Stimulated activated CD8-positive, alpha-beta memory T cell treated with anti-CD3 and anti-CD28 coated beads, Interleukin-4, amount 100 ng/mL, for 4 hours (primary cell): ENCODE measurements at places on chromosomes 6 and 20.

DNA sequence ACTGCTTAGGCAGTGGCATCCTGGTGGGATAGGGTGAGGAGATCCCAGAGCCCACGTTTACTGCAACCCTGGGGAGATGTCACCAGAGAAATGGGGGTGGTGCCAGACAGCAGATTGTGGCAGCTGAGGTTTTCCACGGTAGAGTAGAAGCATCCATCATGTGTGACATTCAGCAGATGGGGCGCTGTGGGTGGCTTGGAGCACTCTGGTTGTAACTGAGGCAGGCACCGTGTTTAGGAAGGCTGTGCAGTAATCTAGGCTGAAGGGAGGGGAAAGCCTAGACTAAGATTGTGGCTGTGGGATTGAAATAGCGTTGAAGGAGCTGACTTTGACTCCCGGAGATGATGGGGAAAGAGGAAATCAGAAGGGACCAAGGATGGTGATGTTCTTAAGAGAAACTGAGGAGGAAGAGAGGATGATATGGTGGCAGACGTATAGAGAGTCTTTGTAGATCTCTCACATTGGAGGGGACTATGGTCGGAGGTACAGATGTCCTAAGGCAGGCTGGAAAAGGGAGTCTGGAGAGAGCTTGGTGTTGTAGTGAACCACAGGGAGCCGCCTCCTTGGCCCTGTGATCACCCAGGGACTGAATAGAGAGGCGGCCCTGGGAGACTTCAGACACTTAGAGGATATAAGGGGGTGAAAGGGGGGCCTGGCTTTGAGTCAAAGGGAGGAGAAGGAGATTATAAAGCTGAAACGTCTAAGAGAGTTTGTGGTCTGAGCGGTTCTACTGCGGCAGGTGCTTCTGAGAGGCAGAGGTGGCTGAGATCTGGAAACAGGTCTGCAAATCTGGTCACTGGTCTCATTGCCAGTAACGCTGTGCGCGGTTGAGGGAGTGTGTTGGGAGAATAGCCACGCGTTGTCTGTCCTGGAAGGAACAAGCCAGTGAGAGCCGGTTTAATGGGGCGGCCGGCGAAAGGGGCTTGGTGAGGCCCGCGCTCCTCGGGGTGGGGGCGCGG is 792 bp upstream of the MICA start:
- no peak for DNase-seq

- no peak for DNase-seq
Observed at GRCh38 chr6:161921602-161922395, 647.9 kb upstream of the AGPAT4 start.

DNA sequence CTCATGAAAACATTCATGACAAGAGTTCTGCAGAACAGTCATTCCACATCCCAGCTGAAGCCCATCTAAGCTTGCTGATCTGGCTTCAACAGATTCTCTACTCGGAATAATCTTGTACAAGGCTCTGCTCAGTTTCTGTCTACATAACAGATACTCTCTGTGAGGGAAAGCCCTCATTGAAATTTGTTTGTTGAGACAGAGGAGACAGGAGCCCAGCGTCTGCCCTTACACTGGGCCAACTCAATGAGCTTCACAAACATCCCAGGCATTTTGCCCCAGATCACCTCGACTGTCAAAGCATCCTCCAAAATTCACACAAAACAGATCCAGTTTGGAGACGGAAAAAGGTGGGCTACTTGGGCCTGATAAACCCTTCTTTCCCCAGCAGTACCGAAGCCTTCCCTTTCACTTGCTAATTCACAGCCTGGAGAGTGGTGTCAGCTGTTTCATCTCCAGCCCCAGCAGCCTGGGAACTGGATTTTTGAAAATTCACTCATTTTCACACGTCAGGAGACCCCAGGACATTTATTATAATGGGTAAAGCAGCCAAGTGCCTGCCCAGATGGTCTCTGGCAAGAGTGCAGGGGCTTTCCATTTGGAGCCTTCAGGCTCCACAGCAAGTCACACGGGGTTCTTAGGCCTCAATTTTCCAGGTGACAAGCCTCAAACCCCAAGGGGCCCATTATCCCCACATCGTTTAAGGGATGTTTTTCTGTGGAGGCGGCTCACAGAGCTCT is 7.3 kb downstream of the CCDC167 start:
- DNase-seq = no peak

DNA sequence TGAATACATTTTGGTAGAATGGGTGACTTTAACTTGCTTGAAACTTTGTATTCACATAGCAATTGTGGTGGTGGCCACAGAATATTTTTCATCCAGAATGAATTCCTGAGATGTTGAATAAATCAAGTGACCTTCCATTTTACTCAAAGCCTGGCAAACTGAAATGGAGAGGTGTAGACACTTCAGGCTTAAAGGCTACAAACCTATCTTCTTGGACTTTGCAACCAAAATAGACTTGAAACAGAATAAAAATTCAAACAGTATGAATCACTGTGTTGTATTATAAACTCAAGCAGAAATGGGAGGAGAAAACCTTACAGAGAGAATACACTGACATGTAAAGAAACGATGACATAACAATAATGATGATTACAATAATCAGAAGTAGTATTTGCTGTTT is 371.6 kb downstream of the BCKDHB start:
- no peak for DNase-seq

GRCh38 chr6:143180826-143181225 is 120.1 kb downstream of the AIG1 start:
- no peak for DNase-seq

GRCh38 chr20:53964067-53964466 is 106.3 kb downstream of the BCAS1 start:
- no peak for DNase-seq

DNA sequence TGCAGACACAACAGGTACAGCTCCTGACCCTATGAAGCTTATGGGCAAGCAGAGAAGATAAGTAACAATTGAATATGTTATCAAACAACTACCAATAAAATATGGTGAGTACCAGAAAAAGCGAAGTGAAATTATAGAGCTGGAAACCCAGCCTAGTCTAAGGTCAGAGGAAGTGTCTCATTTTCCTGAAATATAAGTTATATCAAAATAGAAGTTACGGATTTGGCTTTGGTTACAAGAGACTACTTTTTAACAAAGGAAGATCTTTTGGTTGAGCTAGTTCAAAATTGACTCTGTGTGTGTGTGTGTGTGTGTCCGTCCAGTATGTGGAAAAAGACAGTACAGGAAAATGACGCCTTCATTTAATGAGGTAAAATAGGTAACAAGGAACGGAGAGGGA is 8.9 kb downstream of the STX11 start:
- DNase-seq = no peak

DNA sequence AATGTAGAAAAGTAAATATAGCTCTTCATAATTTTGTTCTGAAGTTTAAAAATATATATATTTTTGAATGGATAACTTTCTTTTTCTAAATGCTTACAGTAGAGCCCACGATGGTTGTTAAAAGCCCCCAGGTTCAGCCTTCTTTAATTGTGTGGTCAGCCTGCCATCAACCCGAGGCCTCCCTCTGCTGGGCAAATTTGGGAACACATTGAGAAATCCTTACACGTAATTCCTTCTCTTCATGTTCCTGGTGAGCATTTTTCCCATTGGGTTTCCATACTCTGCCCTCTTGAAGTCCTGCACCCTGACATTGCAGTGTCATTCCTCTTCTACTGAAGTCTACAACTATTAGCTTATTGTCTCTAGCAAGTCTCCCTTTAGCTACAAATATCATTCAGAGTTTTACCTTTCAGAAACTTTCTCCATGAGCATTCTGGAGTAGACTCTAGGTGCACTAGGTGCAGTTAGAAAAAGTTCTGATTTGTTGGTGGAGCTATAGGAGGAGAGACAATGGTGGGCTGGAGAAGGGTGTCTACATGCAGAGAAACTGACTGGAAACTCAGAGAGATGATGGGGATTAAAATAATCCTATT is 40.6 kb downstream of the TRIM38 start:
- no peak for DNase-seq

- no peak for DNase-seq
Observed at GRCh38 chr6:92930171-92930570, 489.2 kb downstream of the EPHA7 start.

DNA sequence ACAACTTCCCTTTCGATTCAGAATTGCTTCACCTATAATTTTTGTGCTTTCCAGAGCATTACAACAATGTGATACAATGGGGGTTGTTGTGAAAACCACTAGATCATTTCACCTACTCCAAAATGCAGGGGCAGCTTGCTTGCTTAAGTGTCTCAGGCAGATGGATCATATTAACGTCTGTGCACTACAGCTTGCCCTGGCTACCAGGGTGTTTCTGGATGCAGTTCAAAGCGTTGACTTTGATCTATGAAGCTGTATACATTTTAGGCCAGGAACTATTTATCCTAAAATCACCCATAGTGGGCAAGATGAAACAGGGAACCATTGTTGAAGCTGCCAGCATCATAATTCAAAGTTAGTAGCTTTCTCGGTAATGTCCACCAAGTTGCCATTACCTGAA is 339.5 kb upstream of the HSF2 start:
- no peak for DNase-seq

DNA sequence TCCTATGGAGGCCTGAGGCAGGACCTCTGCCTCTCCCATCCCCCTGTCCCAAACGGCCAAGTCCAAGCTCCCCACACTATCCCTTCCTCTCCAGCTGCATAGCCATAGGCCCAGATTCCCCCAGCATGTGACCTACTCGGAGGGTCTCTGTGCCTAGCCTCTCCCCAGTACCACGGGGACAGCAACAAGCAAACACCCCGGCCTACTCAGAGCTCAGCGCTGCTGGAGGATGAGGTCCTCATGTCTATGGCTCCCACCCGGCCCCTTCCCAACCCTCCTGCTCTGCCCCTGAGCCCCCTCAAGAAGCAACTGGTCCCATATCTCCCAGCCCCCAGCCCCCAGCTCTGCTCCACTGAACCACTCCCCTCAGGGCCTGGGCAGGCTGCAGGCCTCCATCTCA is 24.2 kb downstream of the RNASET2 start:
- no peak for DNase-seq

GRCh38 chr6:28816909-28817807 is 106.6 kb downstream of the TRIM27 start:
- no peak for DNase-seq

GRCh38 chr20:18796282-18796833 is 17.2 kb upstream of the SCP2D1 start:
- no peak for DNase-seq

DNA sequence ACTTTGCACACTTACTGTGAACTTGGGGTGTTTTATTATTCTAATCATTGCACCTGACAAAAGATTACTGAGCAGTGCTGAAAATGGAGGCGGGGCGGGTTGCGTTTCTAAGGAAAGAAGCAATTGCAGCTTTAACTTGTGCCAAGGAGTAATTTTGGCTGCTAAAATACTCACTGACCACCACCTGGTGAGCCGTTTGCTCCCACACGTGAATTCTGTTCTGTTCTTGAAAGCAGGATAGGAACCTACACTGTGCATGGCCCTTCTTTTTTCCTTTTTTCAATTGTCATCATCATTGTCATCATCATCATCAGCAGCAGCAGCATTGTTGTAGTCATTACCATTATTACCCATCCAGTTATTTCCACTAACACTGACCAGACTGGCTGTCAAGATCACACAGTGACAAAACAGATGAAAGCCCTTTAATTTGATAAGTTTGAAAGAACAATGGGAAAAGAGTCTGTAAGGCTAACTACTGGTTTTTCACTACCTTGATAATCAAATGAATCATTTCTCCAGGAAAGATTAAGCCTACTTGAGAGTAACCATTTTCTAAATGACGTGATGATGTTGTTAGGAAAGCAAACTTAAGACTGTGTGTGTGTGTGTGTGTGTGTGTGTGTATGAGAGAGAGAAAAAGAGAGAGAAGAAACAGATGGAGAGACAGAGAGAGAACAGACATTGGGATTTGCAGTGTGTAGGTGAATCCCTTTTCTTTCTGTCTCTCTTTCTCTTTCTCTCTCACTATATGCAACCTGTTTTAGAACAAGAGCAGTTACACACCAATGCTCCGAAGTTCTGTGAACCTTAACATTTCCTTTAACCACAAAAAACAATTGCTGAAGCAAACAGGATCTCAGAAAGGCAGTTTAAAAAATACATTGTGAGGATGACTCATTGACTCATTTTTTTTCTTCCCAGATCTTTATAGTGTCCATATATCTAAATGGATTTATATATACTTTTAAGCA is 3.8 kb downstream of the RIPOR2 start:
- DNase-seq = no peak

DNA sequence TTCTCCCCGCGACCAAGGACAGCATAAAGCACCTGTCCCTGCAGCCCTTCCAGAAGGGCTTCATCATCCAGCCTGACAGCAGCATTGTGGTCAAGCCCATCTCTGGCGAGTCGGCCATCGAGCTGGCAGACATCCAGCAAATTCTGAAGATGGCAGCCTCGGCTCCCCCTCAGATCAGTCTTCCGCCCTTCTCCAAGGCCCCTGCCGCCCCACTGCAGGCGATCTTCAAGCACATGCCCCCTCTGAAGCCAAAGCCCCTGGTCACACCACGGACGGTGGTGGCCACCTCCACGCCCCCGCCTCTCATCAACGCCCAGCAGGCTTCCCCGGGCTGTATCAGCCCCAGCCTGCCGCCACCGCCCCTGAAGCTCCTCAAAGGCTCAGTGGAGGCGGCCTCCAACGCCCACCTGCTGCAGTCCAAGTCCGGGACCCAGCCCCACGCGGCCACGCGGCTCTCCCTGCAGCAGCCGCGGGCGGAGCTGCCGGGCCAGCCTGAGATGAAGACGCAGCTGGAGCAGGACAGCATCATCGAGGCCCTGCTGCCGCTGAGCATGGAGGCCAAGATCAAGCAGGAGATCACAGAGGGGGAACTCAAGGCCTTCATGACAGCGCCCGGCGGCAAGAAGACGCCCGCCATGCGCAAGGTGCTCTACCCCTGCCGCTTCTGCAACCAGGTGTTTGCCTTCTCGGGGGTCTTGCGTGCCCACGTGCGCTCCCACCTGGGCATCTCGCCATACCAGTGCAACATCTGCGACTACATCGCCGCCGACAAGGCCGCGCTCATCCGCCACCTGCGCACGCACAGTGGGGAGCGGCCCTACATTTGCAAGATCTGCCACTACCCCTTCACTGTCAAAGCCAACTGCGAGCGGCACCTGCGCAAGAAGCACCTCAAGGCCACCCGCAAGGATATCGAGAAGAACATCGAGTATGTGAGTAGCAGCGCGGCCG is 83.3 kb downstream of the SSR1 start:
- no peak for DNase-seq

DNA sequence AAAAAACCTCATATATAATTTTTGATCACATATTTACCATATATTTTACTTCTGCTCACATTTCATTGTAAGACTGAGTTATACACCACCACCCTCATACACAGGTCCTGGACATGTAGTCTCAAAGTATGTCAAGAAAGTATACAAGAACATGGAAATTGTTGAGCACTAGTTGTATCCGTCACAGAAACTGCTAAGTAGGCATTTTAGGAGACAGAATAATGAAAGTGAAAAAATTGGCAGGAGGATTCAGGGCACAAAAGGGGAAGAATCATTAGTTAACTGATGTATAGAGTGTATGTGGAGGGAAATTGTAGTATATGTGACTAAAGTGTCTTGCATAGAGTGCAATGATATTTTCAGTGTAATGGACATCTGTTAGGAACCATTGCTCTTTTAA is 458.8 kb downstream of the TFAP2B start:
- DNase-seq = no peak

- no peak for DNase-seq
Observed at GRCh38 chr20:45254383-45255262, at the start of gene SLPI. Gene SLPI (minus strand): TSS chr20:45254564. CDS start chr20:45254543, 21 bp downstream.

- DNase-seq = no peak
Observed at GRCh38 chr6:16947375-16948015, 154.4 kb upstream of the STMND1 start.
